ENCODE measurements at places on chromosomes 11 and 22.

- DNase-seq = no peak
Measured at GRCh38 chr22:17098379-17098819, 13.6 kb downstream of the IL17RA start.

DNA sequence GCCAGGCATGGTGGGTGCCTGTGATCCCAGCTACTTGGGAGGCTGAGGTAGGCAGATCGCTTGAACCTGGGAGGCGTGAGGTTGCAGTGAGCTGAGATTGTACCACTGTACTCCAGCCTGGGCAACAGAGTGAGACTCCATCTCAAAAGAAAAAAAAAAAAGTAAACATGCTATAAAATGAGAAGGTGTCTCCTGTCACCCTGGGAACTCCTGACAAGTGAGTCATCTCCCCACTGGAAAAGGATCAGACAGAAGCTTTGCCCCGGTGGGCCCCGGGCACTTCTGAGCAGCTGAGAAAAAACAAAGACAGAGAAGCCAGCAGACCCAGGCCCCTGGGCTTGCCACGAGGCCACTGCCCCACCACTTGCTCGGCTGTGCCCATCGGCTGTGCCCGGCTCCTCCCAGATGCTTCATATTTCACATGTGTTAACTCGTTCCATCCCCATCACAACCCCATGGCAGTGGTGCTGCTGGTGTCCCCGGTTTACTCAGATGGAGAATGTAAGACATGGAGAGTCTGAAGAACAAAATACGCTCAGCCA is 22.3 kb downstream of the TTLL1 start:
- DNase-seq = no peak

DNA sequence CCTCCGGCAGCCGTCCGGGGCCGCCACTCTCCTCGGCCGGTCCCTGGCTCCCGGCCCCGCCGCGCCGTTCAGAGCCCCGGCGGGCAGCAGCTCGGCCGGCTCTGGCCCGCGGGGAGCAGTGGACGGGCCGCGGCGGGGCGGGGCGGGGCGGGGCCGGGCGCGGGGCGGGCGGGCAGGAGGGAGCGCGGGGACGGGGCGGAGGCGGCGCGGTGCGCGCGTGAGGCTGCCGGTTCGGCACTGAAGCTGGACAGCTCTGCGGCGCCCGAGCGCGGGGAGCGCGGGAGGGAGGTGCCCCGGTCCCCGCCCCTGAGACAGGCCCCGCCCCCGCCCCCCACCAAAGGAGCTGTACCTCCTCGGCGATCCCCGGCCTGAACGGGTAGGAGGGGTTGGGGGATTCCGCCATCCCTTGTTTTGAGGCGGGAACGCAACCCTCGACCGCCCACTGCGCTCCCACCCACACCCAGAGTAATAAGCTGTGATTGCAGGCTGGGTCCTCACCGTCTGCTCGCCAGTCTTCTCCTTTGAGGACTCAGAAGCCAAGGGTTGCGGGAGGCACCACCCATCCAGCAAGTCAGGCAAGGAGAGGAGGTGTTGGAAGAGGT is at the start of gene DRD2:
Gene DRD2, minus strand, starts transcription at position 239 of the 602 bp plus-strand sequence. CDS start 50,747 bp downstream, outside the sequence.
- DNase-seq = no peak

GRCh38 chr11:115886422-115886733 is 382.2 kb upstream of the CADM1 start:
- no peak for DNase-seq

DNA sequence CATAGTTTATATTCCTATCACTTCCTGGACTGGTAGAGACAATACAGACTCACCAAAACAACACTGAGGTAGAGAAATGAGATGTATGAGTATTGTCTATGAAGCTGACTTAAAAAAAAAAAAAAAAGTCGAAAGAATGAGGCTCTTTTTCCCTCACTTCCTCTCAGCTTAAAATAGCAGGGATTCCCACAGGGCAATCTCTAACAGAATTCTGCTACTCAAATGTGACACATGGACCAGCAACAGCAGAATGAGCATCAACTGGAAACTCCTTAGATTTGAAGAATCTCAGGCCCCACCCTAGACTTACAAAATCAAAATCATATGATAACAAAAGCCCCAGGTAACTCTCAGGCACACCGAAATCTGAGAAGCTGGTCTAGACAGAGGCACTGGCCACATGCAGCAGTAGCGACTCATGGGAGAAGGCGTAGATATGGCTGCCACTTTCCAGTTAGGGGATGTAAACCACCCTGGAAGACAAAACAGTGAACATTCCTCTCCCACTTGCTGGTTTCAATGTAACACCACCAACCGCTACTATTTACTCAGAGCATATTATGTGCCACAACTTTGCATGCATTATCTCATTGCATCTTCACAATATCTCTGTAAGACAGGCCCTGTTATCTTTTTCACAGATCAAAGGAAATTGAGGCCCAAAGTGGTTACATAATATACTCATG is 128.0 kb downstream of the RBFOX2 start:
- no peak for DNase-seq

DNA sequence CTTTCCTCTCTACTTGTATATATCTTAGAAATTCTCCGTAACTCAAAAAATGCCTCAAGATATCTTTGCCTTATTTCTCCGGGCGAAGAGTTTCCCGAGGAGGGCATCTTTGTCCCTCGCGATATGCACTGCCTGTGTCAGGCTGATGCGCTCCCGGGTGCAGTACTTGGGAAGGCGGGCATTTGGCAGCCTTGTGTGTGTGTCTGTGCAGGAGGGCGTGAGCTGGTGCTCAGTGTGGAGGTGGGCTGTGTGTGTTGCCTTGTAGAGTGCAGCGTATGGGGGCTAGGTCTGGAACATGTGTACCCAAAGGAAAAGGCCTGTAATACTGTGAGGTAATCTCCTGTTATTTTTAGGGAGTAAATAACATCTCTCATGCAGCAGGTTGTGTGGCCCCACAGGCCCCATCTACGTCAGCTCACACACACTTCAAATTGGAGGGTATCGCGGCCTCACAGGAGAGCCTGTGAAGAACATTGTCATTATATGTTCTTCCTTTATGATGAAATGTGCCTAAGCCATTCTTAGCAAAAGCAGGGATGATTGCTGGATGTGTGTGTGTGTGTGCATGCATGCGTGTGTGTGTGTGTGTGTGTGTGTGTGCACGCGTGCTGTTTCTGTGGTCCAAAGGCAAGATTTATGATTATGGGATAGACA is 77.5 kb downstream of the KCNJ1 start:
- DNase-seq = no peak

- no peak for DNase-seq
Measured at GRCh38 chr22:22655452-22656290, 11.3 kb downstream of the GGTLC2 start.

DNA sequence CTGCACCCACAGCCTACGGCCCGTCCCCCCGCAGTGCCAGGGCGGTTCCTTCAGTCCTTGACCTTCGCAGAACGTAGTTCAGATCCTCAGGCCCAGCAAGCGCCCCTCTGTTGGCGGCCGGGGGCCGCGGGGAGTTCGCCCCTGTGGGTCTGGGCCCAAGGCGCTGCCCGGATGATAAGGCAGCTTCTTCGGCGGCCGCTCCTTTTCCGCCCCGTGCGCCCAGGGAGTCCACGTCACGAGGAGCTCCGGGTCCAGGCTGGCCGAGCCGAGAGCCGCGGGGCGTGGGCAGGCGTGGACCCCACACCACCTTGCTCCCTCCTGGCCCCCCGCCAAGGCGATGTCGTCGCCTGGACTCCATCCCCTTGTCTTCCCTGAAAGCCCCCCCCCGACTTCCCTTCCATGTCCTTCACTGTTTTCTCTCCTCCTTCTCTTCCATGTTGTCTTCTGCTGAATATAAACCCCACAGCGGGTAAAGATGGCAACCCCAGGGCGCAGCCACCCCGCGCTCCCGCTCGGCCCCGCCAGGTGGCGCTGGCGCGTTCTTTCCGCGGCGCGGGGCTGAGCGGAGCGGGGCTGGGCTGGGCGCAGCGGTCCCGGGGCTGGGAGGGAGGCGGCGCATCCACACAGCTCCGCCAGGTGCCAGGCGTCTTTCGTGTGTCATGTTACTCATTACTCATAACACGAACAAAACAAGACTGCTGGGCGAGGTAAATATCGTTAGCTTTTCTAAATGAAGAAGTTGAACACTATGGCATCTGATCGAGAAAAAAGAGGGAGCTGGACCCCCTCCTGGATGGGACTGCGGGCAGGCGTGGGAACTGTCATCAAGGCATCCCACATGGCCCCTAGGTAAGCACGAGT is 321.0 kb downstream of the NTM start:
- DNase-seq = no peak

DNA sequence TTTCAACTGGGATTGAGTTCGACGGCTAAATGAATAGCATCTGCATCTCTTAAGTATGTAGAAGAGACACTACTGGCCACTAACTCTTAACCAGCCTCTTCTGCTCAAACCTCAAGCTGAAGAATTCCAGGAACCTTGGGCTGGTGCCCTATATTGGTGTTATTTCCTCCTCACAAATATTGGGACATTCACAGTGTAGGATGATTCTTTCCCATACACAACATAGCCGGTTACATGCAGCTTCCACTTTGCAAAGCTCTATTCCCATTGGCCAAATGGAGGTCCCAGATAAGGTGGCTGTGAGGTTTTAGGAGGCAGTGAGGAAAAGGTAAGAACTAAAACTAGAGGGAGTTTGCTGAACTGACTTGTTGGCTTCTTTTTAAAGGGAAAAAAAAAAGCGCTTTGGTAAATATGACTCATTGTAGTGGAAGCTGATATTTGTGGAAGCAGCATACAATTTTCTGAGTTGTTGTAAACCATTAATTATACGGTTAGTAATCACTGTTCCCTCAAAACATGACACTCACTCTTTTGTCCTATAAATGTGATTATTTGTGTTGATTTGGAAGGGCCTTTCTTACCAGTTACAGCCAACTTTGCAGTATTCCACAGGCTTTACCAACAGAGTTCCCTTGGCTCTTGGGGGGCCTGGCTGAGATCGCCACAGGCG is 17.6 kb downstream of the C22orf31 start:
- DNase-seq = peak; percentile 35

GRCh38 chr11:110565357-110566336 is 135.9 kb downstream of the FDX1 start:
- DNase-seq = no peak

DNA sequence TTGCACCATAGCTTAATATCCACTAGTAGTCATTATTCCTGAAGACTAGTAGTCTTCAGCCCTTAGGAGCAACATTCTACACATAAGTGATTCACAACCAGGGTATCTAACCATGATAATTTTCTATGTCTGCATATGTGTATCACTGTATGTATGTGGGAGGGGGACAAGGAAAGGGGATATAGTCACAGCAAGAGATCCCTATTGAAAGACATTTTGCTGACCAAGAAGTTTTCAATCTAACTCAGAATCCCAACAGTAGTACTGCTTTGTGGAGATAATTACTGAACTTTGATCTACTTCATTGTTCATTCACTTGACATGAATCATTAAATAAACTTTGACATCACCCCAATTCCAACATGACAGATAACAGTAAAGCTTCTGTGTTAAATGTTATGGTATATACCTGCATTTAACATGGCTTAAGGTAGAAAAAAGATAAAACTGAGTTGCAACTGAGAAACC is 10.3 kb downstream of the PIK3C2A start:
- no peak for DNase-seq

DNA sequence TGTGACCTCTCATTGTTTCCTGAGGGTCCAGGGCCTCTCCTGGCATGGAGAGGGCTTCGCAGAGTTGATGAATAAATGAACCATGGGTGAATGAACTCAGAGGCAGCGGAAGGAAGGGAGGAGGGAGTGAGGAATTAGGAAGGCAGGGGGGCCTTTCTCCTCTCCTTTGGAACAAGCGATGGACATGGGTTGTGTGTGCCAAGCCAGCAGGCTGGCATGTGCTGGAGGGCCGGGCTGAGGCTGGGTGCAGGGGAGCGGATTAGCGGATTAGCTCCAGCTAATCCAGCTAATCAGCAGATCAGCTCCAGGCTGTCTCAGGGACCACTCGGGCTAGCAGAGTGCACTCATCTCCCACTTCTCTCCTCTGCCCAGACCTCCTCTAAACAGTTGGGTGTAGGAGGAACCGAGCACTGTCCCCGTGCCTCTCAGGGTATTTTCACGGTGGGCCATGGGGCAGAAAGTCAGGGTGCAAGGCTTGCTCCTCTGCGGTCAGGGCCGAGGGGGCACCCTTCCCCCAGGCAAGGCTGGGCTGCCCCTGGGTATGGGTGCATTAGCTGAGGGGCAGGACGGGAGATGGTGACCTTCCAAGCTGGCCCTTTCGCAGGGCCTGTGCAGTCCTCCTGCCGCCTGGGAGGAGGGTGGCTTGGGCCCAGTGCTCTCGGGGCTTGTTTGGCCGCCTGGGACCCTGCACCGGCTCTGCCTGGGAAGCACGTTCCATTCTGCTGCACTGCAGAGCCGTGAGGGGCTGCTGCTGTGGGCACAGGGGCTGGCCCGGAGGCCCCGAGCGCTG is 120.3 kb upstream of the B3GAT1 start:
- DNase-seq = no peak

DNA sequence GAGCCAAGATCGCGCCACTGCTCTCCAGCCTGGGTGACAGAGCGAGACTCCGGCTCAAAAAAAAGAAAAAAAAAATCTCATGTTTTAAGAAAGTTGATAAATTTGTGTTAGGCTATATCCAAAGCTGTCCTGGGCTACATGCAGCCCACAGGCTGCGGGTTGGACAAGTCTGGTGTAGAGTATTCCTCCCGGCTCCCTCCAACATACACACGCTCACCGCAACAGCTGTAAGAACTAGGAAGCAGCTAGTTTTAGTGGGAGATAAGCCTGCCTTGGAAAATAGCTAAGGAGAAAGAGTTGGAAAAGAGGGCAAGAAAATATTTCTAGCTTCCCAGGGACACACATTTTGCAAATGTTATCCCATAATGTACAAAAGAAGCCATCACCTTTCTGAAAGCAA is 46.6 kb downstream of the CELF1 start:
- no peak for DNase-seq

DNA sequence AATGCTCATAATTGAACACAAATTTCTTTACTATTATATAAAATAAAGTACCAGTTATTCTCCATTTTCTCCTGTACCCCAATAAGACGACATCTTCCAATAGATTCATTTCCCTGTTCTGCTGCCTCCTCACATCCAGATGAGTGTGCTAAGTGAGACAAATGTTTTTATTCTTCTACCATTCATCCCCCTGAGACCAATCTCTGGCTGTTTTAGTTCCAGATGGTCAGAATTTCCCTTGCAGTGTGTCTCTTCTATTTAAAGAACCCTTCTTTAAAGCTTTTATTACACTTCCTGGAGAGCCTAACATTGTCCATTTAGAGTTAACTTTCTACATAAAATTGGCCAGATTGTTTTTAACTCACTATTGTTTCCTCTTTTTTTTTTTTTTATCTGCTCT is 41.2 kb upstream of the GLYATL1 start:
- DNase-seq = no peak

GRCh38 chr11:125222494-125222893 is 57.9 kb downstream of the PKNOX2 start:
- no peak for DNase-seq

Data from fibroblast of skin of left biceps (primary cell).